ENCODE measurements at places on chromosomes 11 and 22.

DNA sequence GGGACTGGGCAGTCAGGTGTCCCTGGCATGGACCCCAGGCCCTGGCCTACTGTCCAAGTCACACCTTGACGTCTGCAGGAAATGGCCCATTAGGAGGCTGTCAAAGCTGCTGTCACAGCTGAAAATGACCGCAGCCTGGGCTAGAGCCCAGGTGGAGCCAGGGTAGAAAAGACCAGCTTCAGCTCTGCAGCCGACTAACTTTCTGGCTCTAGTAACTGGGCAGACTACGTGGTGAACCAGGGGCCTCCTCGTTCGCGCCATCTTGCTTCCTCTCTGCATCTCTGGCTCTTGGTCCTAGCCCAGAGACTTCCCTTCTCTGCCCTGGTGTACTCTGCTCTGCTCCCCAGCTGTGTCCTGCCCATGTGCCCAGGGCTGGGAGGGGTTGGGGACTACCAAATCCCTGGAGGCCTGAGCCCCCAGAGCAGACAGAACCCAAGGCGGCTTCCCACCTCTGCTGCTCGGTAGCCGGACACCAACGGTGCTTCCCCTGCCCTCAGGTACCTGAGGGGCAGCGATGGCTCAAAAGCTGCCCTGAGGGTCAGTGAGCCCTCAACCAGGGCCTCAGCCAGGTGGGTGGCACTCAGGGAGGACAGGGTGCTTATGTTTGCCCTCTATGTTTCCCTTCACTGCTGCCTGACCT, 19.7 kb downstream of the SART1 start:
- no peak for DNase-seq

DNA sequence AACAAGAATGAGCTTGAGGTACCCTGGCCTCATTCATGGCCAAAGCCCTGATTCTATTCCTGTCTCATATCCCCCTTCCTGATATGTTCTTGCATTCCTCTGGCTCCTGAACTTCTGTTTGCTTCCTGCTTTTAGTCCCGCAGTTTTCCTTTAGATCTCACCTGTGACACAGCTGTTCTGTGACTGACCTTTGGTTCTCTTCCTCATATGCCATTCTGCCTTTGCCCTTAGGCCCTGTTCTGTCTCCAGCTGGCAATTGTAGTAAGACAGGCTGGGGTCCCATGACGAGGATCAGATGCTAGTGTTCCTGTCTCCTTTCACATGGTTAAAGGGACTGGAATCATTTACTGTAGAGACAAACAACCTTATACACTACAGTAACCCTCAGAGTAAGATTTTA, 59.0 kb upstream of the PDE3B start:
- DNase-seq, result peak; percentile 10

GRCh38 chr11:123564221-123564620, 90.2 kb downstream of the SCN3B start:
- no peak for DNase-seq

GRCh38 chr11:108698844-108699642, 34.2 kb downstream of the DDX10 start:
- DNase-seq, result no peak

GRCh38 chr11:7115780-7116179, 27.0 kb downstream of the RBMXL2 start:
- DNase-seq, result no peak

DNA sequence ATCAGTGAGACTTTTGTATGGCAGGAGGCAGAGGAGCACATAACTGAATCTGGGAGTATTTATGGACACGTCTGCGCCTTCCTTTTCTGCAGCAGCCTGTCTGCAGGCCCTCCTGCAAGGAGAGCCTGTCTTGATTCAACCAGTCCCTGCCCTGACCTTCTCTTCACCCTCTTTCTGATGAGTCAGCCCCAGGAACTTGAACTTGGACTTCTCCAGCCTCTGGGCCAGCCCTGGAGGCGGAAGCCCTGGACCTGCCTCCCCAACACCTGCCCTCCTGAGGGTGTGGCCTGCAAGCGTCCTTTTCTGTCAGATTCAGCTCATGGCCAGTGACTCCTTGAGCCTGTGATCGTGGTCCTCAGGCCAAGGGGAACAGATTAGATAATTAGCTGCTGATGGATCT, 20.0 kb downstream of the DAGLA start:
- DNase-seq, result no peak

- DNase-seq, result peak; percentile 48
These were observed 679 bp downstream of the TUG1 start for GRCh38 chr22:30969532-30970355.

GRCh38 chr11:78595436-78596130, 20.9 kb upstream of the NARS2 start:
- DNase-seq, result no peak

DNA sequence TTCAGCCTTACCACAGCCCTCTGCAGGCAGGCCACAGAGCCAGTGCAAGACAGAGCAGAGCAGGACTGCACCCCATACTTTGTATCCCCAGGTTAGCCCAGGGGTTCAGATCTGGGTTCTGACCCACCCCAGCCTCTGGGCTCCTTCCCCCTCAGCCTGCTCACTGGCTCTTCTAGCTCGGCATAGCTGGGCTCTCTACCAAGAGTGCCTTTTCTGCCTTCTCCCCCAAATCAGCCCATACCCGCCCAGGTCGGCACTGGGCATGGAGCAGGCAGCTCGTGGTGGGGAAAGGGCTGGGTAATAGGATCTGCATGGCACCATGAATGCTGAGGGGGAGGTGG, 8.3 kb downstream of the RELT start:
- no peak for DNase-seq

DNA sequence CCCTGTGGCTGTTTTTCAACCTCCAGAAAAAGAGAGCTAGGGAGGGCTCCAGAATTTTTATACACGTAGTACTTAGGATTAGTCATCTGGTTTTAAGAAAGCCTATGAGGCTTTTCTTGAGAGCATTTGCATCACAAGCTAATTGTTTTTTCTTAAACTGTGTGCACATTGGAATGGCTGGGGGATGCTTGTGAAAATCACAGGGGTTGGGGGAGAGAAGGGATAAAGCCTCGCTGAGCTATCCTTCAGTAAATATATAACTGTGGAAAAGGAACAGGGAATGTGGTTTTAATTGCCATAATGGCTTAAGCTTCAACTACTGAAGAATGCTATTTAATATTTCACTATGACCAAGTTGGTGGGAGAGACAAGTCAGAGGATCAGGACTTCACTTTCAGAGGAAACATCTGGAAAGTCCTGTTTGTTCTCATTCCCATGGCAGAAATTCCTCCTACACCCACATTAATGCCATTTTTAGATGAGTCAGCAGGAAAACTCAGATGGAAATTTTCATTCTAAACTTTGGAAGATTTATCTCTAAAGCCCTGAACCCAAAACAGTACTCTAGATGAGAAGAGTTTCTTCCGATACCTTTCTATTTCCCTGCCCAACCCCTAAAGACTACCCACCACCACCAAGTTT, 591.3 kb downstream of the LRRC4C start:
- DNase-seq, result peak; percentile 1

- DNase-seq, result no peak
These were observed 7.0 kb upstream of the RDX start for GRCh38 chr11:110303414-110303826.

DNA sequence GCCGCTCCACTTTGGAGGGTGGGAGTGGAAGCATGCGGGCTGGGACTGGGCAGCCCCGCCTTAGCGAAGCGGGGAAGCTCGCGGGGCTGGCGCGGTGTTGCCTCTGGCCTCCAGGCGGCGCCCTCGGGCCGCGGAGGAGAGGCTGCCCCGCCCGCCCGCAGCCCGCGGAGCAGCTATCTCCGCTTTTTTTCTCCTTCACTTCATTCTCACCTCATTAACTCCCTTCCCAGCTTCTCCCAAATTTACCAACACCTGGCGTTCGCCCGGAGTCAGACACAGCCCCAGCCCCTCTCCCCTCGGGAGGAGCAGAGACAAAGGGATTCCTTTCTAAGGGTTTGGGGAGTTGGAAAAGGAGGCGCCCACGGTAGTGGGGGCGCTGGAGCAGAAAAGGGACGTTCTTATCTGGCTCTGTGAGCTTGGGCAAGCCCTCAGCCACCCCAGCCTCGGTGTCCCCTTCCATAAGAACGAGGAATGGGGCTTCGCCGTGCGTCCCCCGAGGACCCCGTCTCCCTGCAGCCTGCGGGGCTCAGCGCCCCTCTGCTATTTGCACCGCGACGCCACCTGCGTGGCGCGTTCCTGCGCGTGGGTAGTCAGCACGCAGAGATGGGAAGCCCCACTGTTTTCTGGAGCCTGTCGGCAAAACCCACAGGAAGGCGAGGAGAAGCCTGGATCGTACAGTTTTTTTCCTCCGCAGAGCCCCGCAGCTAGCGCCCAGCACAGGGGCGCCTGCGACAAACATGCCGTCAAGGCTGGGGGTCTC, 1.5 kb upstream of the WNT11 start:
- DNase-seq, result peak; percentile 78

- no peak for DNase-seq
These were observed 68.3 kb upstream of the CRYBB3 start for GRCh38 chr22:25131198-25131887.

- DNase-seq, result no peak
These were observed 17.8 kb upstream of the NAV2 start for GRCh38 chr11:19694796-19695345.

- DNase-seq, result no peak
These were observed 4.1 kb upstream of the B4GALNT4 start for GRCh38 chr11:364991-365725.

DNA sequence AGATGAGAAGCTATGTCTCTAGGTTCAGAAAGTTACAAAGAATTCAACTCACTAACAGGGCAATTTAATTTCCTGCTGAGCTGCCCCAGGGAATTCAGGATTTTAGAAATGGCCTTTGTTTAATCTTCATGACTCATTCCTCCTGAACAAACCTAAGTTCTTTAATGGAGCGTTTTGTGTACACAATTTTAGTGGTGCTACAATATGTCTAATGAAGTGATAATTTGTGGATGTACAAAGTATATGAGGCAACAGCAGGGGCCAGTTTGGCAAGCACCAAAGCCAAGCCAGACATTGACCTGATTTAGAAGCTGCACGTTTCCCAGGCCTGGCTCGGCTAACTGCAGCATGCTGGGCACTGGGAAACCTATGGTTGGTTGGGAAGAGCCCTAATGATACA, 34.4 kb upstream of the HEPHL1 start:
- no peak for DNase-seq

DNA sequence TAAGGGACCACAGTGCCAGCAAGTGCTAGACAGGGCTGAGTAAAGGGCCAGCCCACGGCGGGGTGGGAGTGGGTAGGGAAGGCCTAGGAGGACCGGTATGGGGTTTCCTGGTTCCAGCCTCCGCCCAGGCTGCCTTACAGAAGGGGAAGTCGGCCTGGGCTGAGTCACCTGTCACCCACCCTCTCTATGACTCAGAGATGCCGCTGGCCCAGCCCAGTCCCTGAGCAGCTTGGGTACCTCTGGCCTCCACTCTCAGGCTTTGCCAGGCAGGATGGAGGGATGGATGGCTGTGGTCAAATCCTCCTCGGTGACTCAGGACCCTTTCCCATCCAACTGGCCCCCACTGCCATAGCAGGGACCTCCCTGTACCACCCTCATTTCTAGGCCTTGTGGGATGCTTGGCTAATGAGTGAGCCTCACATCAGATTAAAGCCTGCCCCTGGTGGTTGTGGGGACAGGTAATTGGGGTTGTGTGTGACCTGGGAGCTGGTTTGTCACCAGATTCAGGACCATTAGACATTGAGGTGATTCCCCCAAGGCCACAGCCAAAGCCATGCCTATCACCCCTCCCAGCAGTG, 13.9 kb downstream of the SLC35E4 start:
- DNase-seq, result no peak

GRCh38 chr11:83502041-83502440, 215.9 kb upstream of the CCDC90B start:
- DNase-seq, result no peak

GRCh38 chr22:18978506-18978905, 42.4 kb upstream of the PRODH start:
- no peak for DNase-seq

GRCh38 chr22:43749473-43749872, 62.6 kb downstream of the EFCAB6 start:
- no peak for DNase-seq

DNA sequence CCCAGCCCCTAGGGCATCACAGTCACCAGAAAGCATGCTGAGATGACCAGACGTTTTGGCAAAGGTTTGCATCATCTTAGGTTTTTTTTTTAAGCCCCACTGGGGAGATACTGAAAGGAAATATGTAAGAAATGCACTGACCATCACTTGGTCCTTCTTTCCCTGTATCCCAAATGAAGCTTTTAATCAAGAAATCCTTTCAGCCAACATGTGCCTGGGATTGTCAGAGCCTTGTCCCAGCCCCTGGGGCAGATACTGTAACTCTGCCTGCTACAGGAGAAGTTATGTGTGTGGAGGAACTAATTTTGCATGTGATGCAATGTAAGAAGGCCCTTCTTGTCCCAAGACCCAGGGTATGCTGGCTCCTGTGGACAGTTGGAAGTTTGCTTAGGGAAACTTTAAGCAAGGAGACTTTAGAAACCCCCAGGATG, 65.6 kb downstream of the PPFIBP2 start:
- peak; percentile 78 for DNase-seq

DNA sequence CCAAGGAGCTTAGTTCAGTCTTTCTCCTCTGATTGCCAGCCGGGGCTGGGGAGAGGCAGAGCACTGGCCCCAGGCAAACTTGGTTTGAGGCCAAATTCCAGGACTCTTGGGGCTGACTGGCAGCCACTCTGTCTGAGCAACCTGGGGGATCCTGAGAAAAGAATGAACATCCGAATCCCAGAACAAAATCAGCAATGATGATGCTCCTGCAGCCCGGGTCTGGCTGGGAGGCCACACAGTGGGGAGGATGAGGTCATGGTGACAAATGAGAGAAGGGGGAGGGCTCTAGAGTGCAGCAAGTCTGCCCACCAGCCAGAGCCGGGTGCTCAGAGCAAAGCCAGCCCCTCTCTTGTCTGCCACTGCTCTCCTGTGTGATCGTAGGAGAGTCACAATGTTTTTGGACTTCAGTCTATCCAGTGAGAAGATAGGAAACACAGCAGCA, 71.8 kb upstream of the PAX6 start:
- no peak for DNase-seq

GRCh38 chr11:134566311-134566710, 154.3 kb upstream of the B3GAT1 start:
- no peak for DNase-seq

DNA sequence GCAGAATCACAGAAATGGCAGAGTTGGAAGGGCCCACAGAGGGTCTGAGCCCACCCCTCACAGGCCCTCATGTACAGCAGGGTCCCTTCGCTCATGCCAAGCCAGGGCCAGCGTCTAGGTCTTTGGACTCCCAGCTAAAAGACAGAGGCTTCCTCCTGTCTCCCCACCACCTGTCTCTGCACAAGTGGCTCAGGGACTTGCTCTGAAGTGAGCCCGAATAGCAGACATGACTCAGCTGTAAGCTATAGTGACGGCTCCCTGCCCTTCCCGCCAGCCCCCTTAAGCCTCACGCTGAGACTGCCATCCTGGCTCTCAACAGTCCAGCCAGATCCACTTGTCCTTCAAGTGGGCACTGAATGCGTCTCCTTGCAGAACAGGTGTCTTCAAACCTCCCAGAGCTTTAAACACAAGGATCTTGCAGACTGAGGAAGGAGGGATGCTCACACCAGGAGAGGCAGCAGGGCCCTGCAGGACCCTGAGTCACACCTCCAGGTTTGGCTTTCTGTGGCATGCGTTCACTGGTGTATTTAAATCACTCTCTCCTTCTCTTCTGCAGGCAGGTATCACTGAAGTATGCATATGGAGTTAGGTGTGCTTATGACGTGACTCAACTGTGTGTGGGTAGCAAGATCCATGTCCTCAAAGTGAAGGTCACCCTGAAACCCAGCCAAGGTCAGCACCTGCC, 154.9 kb downstream of the CACNA1I start:
- DNase-seq, result no peak

- DNase-seq, result no peak
These were observed 52.5 kb upstream of the CLDN5 start for GRCh38 chr22:19576460-19577421.
